ENCODE measurements at places on chromosomes 4 and X.

GRCh38 chr4:26342328-26343037 lies 21.7 kb downstream of the RBPJ start:
- no peak for DNase-seq

DNA sequence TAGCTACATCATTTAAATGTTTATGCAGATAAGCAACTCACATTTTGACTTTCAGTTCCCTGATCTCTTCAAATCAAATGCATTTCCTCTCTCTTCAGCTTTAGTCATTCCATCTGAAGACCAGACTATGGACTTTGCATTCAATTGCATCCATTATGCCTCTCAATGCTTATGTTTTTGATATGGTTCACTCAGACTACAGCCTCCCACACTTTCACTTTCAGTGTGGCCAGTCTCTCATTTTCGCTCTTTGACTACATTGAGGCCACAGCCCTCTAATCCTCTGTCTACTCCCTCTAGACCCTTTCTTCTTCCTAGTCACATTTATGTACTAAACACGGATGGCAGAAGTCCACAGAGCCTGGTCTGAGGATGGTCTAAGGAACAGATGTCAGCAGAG lies 24.5 kb upstream of the VEGFC start:
- DNase-seq, result no peak

DNA sequence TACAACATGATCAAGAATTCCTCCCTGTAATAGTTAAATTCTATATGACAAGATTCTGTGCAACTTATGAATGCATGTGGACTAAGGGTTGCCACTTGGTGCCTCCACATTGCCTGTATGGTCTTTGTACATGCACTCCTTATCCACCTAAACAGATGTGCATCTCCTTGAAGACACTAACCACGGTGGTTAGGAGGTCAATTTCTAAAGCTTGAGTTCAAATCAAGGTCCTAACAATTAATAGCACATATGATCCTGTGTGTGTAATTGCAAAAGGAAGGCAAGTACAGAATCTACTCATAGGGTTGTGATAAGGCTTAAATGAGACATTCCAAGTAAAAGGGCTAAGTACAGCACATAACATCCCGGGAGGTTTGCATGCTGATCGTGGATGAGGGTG lies 1.5 kb upstream of the IL21 start:
- DNase-seq, result no peak

DNA sequence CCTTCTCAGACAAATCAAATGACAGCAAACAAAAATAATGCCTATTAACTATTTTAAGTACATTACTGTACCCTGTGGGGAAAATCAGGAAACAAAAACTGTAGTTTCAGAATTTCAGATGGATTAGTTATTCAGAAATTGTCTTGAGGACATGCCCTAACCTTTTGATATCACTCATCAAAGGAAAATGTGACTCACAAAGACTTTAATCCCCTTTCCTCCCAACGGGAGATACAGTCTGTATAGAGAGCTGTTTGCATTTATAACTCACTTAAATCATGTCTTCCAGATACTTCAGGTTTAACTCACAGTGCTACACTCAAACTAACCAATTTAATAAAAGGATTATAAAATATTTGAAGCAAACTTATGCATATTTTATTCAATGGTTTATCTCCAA lies 304.0 kb downstream of the MAPK10 start:
- no peak for DNase-seq

DNA sequence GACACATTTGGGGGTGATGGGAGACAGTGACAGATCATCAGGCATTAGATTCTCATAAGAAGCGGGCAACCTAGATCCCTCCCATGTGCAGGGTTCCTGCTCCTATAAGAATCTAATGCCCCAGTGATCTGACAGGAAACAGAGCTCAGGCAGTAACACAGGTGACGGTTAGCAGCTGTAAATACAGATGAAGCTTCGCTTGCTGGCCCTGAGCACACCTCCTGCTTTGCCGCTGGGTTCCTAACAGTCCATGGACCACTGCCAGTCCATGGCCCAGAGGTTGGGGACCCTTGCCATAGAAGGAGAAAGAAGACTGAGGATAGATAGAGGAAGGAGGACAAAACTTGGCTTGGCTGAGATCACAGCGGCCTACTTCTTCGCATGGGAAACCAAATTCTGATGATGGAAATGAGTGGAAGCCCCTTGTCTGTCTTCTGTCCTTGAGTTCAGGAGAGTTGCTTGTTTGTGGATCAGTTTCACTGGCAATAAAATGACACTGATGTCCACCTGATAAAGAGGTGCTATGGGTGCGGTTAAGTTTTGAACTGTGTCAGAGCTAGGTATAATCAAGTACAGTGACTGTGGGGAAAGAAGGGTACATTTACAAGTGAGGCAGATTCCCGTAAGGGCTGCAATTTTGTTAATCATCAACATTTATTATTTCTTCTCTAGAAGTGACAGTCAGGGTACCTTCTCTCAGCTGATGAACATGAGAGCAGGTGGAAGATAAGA lies 1.7 kb upstream of the TIFA start:
- DNase-seq, result no peak

GRCh38 chr4:26493461-26493860 lies 3.2 kb upstream of the CCKAR start:
- no peak for DNase-seq

GRCh38 chr4:2685541-2685940 lies 70.6 kb downstream of the TNIP2 start:
- DNase-seq, result no peak
